Right lobe of liver (tissue), 6 donors: ENCODE measurements at places on chromosomes 7 and 10. TPM values are rescaled to one million over a fixed set of nuclear protein-coding genes. Genes with fewer than 3 reads are reported as not detected.
A peak's percentile ranks its signal among the peaks of the same experiment; 100 is the strongest.

The CPA2 gene
- not detected for total RNA-seq

The OGDHL gene
- total RNA-seq, result 74.4 TPM

The ZFAND2A gene
- total RNA-seq, result 30.5 TPM

The RTKN2 gene
- total RNA-seq, result not detected

DNA sequence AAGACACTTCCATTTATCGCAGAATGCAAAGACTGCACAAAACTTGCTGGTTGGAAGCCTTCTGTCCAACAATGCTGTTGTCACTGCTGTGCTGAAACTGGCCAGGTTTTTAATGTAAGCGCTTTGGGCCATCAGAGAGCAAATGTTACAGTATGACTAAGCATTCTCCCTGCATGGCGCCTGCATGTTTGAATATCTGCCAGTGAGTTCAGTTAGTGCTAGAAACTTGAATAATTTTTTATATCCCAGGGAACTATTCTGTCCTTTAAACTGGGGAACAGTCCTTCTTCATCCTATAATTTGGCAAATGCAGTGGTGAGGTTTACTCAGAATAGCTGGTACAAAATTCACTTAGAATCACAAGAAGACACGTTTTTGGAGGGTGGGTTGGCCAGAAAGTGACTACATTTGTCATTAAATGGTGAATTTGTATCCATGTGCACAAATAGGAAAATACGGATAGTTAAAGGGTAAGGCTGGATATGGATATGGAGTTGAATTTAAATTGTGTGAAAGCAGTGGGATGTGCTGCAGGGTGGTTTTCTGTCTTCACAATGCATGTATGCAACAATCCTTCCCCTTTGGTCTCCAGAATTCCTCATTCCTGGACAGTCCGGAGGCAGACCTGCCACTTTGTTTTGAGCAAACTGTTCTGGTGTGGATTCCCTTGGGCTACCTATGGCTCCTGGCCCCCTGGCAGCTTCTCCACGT, 1.7 kb downstream of the ABCC2 start:
- peak overlapping the region; percentile 41 for H3K4me3 ChIP-seq
- H3K27me3 ChIP-seq, result no peaks in the 10 kb centered on the region
- peak overlapping the region; percentile 70 for H3K27ac ChIP-seq
- DNase-seq, result no peak
- no peaks in the 10 kb centered on the region for H3K4me1 ChIP-seq

DNA sequence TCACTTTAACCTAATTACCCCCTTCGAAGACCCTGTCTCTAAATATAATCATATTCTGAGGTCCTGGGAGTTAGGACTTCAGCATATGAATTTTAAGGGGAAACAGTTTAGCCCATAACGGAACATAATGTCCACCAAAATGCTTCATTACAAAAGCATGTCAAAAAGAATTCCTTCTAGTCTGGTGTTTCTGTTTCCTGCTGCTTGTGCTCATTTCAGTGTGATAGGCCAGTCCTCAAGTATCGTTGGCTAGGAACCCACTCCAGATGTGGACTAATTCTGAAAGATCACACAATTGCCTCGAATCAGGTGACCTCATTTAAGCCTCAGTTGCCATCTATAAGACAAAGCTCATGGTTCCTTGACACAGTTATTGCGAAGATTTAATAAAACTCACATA, 29.6 kb downstream of the INPP5F start:
- H3K36me3 ChIP-seq, result no peaks in the 10 kb centered on the region
- no peaks in the 10 kb centered on the region for H3K4me1 ChIP-seq
- no peaks in the 10 kb centered on the region for H3K27me3 ChIP-seq
- H3K4me3 ChIP-seq, result no peak overlapping the region
- no peak overlapping the region for H3K27ac ChIP-seq

GRCh38 chr10:29411666-29412315, 122.9 kb downstream of the LYZL1 start:
- H3K36me3 ChIP-seq, result no peaks in the 10 kb centered on the region
- H3K27ac ChIP-seq, result peak overlapping the region; percentile 30
- no peaks in the 10 kb centered on the region for H3K4me1 ChIP-seq
- H3K27me3 ChIP-seq, result no peaks in the 10 kb centered on the region
- DNase-seq, result no peak
- H3K4me3 ChIP-seq, result no peak overlapping the region

DNA sequence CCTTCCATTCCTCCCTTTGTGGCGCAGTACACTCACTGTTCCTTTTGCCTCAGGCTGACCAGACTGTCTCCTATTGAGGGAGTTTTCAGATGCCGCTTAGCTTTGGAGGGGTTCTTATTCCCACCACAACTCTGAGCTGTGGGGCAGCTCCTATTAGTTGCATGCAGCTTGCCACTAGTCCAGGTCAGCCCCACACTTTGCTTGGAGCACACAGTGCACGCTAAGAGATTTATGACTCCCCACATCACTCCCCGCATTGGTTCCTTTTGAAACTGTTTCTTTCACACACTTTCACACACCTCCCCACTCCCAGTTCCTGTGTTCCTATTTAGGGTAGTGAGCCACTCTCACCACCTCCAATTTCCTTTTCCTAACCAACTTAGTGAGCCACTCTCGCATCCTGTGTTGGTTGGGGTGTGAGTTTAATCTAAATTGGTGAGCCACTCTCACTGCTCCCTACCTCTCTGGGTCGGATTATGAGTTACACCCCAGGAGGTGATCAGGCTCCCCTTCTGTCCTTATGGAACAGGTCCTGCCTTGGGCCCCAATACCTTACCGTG, 10.4 kb upstream of the ZNF485 start:
- DNase-seq, result no peak
- H3K4me1 ChIP-seq, result no peaks in the 10 kb centered on the region
- H3K27ac ChIP-seq, result no peak overlapping the region
- no peaks in the 10 kb centered on the region for H3K36me3 ChIP-seq
- no peaks in the 10 kb centered on the region for H3K27me3 ChIP-seq
- H3K4me3 ChIP-seq, result no peak overlapping the region

DNA sequence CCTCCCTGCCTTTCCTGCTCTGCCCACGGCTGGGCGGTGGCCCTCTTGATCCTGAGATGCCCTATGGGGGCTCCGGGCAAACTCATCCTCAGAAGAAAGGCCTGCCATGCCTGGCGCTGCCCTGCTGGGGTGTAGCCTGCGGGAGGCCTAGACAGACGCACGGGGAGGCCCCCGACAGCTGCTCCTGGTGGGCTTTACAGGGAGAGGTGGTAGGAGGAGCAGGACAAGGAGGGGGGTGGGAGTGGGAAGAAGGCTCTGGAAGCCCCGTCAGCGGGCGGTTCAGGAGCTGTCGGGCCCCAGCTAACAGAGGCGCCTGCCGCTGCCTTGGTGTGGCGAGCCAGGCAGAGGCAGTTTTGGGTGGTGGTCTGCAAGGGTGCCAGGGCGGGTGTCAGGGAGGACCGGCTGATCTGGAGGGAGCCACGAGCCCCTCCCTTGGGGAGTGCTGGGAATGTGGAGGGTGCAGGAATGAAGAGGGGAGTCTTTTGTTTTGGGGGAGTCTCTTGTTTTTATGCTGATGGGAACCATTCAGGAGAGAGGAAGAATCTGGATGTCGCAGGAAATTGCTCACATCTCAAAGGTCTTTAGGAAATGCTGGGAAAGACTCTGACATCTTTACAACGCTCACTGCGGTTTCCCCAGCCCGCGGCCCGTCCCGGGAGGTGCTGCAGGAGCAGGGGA, 63.5 kb downstream of the CFAP46 start:
- no peak overlapping the region for H3K4me3 ChIP-seq
- H3K27me3 ChIP-seq, result no peaks in the 10 kb centered on the region
- H3K4me1 ChIP-seq, result no peaks in the 10 kb centered on the region
- no peaks in the 10 kb centered on the region for H3K36me3 ChIP-seq

DNA sequence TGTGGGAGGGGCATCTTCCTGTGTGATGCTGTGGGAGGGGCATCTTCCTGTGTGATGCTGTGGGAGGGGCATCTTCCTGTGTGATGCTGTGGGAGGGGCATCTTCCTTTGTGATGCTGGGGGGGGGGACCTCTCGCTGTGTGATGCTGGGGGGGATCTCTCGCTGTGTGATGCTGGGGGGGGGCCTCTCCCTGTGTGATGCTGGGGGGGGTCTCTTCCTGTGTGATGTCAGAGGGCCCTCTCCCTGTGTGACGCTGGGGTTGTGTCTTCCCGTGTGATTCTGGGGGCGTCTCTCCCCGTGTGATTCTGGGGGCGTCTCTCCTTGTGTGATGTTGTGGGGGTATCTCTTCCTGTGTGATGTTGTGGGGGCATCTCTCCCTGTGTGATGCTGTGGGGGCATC, 27.9 kb upstream of the DPYSL4 start:
- H3K4me3 ChIP-seq, result no peak overlapping the region
- no peaks in the 10 kb centered on the region for H3K36me3 ChIP-seq
- no peak overlapping the region for H3K27ac ChIP-seq
- no peaks in the 10 kb centered on the region for H3K27me3 ChIP-seq
- DNase-seq, result no peak

DNA sequence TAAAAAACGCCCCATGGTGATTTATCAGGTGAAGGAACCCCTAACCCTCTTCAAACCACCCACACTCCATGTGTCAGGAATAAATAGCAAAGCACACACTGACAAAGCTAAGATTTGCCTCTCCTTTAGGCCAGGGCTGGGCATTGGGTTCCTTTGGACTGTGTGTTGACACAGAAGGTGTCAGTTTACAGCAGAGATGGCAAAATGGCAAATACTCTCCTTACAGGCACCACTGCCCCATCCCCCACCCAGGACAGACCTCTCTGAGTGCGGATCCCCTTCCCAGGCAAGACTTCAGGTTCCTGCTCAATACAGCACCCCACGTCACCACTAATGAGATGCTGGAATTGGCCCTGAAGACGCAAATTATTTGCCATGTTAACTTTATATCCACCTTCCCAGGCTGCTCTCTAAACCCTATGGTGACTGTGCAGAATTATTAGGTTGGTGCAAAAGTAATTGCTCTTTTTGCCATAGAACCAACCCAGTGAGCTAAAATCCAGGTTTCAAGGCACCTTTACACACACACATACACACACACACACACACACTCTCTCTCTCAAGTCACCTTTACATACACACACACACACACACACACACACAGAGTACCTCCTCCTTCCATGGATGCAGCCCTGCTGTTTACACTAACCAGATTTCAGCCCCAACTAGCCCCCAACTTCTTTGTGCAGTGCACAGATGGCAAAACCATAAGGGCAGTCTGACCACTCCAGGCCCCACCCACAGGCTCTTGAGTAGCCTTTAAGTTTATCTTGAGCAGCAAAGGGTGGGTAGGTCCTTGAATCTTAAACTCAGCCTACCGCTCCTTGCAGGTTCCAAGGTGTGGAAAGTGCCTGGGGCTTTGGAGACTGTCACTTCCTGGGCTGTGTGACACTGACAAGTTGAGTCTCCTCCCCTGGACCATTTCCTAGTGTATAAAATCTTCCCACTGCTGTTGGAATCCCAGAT, 4.0 kb upstream of the ZCCHC24 start:
- H3K4me3 ChIP-seq, result no peak overlapping the region
- H3K4me1 ChIP-seq, result no peaks in the 10 kb centered on the region
- H3K27me3 ChIP-seq, result no peaks in the 10 kb centered on the region
- no peak overlapping the region for H3K27ac ChIP-seq
- no peak for DNase-seq
- H3K36me3 ChIP-seq, result no peaks in the 10 kb centered on the region

DNA sequence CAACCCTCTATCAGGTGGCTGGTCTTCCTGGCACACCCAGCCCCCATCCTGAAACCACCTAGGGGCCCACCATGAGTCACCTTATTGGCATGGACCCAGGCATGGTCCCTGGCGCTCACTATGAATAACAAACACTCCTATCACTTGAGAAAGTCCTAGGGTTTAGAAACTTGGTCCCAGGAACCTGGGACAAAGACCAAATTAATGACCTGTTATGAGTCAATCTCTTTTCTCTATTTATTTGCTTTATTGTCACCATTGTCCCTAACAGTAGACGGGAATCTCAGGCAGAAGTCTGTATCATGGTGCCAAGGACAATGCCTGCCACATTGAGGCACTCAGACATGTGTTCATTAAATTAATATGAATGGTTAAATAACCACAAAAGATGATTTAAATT, 599.6 kb upstream of the C7orf33 start:
- DNase-seq, result no peak
- no peak overlapping the region for H3K27ac ChIP-seq
- no peaks in the 10 kb centered on the region for H3K27me3 ChIP-seq
- no peaks in the 10 kb centered on the region for H3K36me3 ChIP-seq
- no peak overlapping the region for H3K4me3 ChIP-seq

GRCh38 chr7:136275794-136276193, 298.6 kb upstream of the MTPN start:
- DNase-seq, result no peak
- H3K4me3 ChIP-seq, result no peak overlapping the region
- no peaks in the 10 kb centered on the region for H3K4me1 ChIP-seq
- no peak overlapping the region for H3K27ac ChIP-seq

DNA sequence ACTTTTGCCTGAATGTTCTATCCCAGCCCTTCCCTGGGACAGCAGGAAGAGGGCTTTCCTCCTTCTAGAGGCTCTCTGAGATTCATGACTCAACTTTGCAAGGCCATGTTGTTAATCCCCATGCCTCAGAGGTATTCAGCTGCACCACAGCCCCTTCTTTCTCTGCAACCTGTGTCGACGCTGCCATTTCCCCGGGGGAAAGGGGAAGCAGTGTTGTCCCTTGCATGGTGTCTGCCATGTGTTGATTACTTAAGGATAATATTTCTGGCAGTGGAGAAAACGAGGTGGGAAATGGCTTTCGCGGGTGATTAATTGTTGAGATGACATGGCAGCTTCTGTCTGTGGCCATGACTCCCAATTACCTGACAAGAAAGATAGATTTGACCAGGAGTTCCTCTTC, 133.1 kb downstream of the SORCS3 start:
- no peaks in the 10 kb centered on the region for H3K4me1 ChIP-seq
- no peak overlapping the region for H3K4me3 ChIP-seq
- no peaks in the 10 kb centered on the region for H3K36me3 ChIP-seq
- no peak for DNase-seq
- H3K27me3 ChIP-seq, result no peaks in the 10 kb centered on the region

DNA sequence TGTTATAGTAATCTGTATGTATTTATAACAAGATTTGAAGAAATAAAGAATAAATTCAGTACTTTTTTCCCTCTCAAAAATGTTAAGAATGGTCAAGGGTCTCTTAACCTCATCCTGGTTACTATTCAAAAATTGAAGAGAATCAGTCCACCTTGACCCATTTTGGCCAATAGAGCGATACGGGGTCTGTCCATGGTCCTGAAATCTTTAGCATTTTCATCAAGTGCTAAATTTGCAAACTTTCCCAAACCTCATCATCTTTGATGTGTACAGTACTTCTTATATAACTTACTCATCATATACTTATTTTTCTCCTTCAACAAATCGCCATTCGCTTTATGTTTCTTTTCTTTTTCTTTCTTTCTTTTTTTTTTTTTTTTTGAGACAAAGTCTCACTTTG, 23.6 kb downstream of the TMEM178B start:
- no peaks in the 10 kb centered on the region for H3K4me1 ChIP-seq
- H3K27me3 ChIP-seq, result no peaks in the 10 kb centered on the region
- no peak overlapping the region for H3K4me3 ChIP-seq
- no peak for DNase-seq

DNA sequence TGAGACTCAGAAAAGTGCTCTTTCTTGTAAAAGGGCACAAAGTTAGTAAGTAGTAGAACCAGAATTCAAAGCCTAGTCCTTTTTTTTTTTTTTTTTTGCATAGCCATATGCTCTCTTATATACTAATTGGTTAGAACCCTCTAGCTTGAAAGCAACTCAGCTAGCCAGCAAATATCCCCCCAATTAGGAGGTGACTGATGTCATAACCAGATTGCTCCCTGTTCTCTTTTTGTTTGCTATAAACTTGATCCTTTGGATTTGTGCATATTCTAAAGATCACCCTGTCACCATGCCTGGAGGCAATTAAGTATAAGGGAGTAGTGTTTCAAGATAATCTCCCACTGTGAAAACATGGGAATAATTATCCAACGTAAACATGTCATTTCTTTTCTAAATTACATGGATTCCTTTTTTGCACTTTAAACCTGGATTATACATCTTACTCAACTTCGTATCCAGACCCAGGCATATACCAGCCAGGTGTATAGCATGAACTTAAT, 963.4 kb downstream of the CNTNAP2 start:
- no peaks in the 10 kb centered on the region for H3K27me3 ChIP-seq
- no peak overlapping the region for H3K27ac ChIP-seq
- no peaks in the 10 kb centered on the region for H3K4me1 ChIP-seq
- no peak overlapping the region for H3K4me3 ChIP-seq
- no peaks in the 10 kb centered on the region for H3K36me3 ChIP-seq
